NCI-H1930 (cell line): ENCODE measurements at places on chromosomes 6 and 20.

- no peak for DNase-seq
These were observed 1.6 kb downstream of the SMPDL3A start for GRCh38 chr6:122790423-122791309.

DNA sequence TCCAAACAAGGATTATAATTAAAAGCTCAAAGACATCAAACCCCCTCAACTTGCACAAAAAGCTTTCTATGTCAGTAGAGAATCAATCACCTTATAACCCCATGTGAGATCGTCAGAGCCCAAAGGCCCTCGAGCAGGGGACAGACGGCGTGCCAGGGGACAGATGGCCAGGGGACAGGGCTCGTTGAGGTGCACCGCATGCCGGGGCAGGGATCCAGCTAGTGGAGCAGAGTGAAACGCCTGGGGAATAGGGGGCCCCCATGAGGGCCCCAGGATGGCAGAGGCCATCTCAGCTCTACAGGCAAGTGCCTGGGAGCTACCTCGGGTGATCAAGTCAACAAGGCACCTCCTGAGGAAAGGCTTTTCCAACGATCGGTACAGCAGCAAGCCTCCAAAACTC lies 28.6 kb downstream of the DIDO1 start:
- DNase-seq: no peak

DNA sequence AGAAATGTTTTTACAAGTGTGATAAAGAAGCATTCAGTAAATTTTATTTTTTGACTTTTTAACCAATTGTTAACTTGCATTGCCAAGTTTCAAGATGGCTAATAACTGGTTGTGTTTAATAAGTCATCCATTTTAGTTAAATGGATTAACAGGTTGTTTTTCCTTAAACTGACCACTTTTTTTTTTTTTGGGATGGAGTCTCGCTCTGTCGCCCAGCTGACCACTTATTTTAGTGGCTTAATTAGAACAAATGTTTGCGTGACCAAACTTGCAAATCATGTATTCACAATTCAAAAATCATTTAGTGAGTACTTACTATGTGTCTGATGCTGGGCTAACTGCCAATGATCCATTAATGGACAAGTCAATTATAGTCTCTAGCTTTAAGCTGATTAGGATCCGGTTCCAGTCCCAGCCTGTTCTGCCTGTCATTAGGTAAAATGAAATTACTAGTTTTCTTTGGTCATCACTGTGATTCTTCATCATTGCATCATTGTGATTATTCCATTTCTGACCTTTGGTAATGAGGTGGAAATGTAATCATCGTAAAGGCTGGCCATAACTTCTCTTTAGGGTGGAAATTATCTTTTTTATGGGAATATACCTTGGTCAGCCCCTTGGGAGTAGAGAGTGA lies 729.2 kb upstream of the MARCKS start:
- no peak for DNase-seq

GRCh38 chr20:53033176-53033575 lies 61.0 kb downstream of the TSHZ2 start:
- no peak for DNase-seq

DNA sequence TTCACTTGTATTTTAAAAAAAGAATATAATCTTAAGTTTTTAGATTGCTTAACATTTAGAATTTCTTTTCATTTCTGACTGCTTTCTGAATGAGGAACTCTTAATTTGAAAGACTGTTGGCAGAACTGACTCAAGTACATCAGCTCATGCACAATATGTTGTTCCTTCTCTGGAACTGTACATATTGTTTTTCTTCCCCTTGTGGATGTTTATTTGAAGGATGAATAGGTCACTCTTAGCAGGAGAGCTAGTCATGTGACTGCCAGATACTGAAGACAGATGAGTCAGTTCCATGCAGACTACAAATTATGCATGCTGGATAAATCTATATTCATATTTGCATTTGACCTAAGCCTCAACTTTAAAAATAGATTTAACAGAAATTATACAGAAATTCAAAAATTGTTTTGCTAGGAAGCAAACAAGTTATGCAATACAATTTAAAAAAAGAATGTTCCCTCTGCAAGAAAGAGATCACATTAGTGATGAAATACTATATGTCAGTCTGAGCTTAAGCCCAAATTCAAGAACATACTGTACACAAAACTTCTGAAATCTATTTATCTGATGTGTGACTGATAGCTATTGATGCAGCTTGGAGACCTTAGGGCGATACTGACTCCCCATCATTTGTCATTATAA lies 1274.9 kb upstream of the GJE1 start:
- DNase-seq: no peak

GRCh38 chr6:113287396-113287795 lies 569.7 kb upstream of the MARCKS start:
- DNase-seq: no peak
